ENCODE measurements at places on chromosomes 3 and 15.

GRCh38 chr15:77563623-77564156, 69.0 kb downstream of the LINGO1 start:
- no peak for DNase-seq

DNA sequence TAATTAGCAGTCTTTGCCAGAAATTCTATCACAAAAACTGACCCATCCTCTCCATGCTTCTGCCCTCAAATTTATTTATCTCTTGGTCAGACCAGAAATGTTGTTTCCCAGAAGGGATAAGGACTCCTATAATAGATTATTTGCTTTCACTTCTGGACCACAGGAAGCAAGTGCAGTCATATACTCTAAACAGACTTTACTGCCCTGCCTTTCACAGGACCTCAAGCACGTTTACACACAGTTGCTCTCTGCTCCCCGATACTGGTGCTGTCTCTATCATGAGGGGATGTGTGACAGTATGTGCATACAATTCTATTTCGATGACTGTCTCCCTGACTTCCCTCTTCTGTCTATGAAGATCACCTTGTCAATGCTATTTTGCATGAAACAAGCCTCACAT, 205.5 kb upstream of the TGFBR2 start:
- DNase-seq = no peak

GRCh38 chr3:123469323-123469995, 20.6 kb upstream of the ADCY5 start:
- no peak for DNase-seq

DNA sequence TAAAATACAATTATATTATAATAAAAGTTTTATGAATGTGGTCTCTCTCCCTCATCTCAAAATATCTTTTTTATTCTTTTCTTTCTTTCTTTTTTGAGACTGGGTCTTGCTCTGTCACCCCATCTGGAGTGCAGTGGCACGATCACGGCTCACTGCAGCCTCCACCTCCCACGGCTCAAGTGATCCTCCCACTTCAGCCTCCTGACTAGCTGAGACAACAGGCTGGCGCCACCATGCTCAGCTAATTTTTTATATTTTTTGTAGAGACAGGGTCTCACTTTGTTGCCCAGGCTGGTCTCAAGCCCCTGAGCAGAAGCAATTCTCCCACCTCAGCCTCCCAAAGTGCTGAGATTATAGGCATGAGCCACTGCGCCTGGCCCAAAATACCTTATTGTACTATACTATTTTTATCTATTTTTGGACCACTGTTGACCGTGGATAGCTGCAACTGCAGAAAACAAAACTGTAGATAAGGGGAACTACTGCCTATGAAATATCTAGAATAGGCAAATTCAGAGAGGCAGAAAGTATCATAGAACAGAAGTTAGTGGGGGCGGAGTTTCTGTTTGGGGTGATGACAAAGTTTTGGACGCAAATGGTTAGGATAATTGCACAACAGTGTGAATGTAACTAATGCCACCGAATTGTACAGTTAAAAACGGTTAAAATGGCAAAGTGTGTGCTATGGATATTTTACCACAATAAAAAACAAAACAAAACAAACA, 66.6 kb downstream of the SLC12A8 start:
- DNase-seq = no peak

- no peak for DNase-seq
These were observed 90.1 kb upstream of the PRR23C start for GRCh38 chr3:139134678-139135372.

GRCh38 chr3:154745929-154746328, 315.9 kb upstream of the GPR149 start:
- DNase-seq = no peak

DNA sequence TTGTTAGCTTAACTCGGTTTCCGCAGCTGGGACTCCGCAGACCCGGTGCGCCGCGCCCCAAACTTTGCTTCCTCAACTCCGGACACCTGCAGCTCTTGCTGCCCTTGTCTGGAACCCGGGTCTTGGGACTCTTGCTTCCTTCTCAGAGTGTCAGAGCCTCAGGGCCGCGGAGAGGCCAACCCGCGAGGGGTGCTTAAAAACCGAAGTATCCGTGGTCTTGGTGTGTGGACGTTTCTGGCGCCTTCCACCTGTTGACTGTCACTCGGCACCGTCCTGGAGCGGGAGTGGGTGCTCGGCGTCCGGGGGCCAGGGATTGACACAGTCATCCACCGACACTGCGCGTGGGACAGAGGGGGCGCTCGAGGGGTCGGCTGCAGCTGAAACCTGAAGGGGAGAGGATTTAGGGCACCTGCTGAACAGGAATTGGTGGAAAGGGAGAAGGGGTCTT, 386 bp downstream of the SQOR start:
- peak; percentile 13 for DNase-seq

- no peak for DNase-seq
These were observed 20.7 kb upstream of the ZBED2 start for GRCh38 chr3:111615880-111616279.

DNA sequence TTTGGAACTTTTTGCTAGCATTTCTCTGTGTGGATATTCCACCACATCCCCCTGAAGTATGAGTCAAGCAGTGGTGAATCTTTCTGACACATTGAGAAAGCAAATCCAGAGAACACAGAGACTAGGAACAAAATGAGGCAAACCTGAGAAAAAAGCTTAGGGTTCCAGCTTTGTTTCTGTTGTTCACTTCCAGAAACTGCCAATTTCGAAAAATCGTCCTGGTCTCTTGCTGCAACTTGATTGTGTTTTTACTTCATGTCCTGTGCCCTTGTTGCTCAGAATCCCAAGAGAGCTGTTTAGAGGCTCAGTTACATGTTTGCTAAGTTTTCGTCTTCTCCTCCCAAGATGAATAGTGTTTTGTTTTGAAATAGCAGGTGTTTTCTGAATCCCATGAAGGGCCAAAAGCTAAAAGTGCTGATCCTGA, 13.7 kb downstream of the MAP2K1 start:
- DNase-seq = no peak

GRCh38 chr3:61524933-61525332, 36.4 kb upstream of the PTPRG start:
- no peak for DNase-seq

- DNase-seq = no peak
These were observed 610.7 kb upstream of the GRM7 start for GRCh38 chr3:6250167-6250566.

DNA sequence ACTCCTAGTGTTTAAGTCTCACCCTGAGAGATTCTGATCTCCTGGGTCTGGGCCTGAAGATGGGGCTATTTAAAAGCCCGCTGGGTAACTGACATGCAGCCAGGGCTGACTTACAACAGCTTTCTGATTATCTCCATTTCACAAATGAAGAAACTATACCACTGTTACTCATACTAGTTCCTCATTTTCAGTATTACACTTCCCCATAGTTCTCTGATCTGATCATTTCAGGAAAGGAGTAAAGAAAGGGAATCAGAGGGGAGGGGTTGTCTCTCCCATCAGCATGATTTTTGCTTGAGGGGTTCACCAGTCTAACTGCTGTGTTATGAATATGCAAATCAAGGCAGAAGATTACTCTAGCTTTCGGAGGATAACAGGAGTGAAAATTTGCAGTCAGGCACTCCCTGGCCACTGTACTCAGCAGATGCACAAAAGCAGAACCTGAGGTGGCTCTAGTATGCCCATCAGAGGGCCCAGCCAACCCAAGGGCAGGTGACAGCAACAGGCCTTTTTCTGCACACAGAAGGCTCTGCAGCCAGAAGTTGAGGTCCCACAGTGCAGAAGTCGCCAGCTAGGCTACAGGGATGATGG, 59.4 kb downstream of the DAPK2 start:
- DNase-seq = peak; percentile 51

- peak; percentile 63 for DNase-seq
These were observed 17.5 kb upstream of the GASK1A start for GRCh38 chr3:42961633-42962032.

DNA sequence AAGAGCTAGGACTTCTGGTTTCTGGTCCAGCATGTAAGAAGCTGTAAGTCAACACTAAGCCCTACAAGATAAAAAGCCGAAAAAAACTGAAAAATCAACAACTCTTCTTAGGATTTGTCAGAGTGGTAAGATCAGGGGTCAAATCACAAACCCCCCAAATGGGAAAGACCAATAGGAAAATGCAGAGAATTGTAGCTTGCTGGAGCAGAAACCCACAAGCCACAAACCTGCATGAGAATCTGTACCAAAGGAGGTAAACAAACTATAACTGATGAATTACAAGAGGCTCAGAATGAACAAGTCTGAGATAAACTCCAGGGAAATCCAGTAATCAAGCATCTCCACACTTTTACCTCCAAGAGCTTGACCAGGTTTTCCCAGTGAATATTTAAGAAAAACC, 36.0 kb downstream of the RFX7 start:
- no peak for DNase-seq

- DNase-seq = no peak
These were observed 205.6 kb downstream of the CADM2 start for GRCh38 chr3:85164436-85164835.

DNA sequence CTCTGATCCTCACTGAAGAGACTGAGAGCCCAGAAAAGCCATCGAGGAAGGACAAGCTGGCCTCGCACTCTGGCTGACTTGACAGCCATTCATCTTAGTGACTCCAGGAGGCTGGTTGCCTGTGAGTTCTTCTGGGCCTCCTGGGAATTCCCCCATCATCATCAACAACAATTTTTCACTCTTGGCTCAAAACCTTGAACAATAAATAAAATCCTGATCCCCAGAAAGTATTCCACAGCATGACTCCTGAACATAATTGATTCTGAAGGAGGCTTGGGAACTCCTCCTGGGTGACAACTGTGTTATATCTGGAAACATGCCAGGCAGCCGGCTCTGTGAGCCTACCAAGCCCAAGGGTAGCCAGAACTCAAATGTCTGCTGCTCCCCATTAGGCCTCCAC, 188.6 kb downstream of the SHQ1 start:
- DNase-seq = no peak

GRCh38 chr3:133386876-133387275, 13.0 kb upstream of the BFSP2 start:
- DNase-seq = no peak

DNA sequence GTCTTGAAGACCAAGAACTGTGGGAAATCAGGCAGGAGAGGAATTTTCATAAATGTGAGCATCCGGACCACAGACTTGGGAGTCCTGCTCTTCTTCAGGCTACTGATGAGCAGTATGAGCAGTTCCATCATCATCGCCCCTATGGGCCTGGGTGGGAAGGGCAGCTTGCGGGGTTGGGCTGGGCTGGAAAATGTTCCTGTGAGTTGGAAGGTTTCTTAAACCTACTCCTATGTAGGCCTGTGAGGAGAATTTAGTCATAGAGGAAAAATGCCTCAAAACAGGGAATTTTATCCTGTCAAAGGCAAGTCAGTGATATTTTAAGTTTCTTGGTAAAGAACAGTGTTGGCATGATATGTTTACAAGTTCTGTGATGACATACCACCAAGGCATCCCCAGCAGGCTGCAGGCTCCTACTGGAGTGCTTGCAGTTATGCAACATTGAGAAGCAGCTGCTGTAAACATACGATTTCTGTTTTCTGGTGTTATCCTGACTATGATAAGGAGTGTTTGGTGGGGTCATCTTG, 10.3 kb downstream of the MASP1 start:
- peak; percentile 98 for DNase-seq

DNA sequence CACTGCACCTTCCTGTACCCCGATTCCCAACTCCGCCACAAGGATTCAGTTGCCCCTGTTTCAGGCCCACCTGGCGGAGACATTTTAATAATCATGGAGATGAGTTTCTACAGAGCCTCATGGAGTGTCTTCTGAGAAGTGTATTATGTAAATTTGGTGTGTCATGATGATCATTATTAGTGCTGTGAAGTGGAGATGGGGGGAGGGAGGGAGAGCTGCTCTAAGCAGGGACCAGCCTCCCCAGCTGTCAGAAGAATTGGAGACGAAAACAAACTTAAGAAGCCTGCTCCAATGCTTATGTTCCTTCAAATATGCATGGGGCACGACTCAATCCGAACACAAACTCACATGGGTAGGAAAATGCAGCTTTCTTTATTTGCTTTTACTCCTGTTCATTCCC, 127.8 kb downstream of the EPHB1 start:
- no peak for DNase-seq

GRCh38 chr15:39130556-39131379, 450.1 kb upstream of the THBS1 start:
- peak; percentile 68 for DNase-seq

GRCh38 chr3:168889666-168890065, 773.8 kb downstream of the MECOM start:
- no peak for DNase-seq

GRCh38 chr15:59174151-59174834, 32.4 kb upstream of the LDHAL6B start:
- DNase-seq = no peak

DNA sequence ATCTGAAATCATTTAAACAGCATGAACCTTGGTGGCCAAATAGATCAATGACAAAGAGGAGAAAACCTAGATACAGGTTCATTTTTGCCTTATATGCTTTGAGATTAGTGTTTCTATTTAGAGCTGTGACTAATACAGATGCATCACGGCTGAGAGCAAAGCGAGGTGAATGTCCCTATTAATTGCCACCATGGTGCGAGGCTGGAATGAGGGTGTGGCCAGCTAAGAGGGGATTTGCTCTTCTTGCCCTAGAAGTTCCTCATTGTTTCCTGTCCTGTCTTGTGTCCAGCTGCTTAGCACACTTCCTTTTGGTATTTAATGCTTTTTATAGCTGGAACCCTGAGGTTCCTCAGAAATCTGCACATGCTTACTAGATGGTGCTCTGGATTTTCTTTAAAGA, 339.1 kb upstream of the RGMA start:
- DNase-seq = no peak

DNA sequence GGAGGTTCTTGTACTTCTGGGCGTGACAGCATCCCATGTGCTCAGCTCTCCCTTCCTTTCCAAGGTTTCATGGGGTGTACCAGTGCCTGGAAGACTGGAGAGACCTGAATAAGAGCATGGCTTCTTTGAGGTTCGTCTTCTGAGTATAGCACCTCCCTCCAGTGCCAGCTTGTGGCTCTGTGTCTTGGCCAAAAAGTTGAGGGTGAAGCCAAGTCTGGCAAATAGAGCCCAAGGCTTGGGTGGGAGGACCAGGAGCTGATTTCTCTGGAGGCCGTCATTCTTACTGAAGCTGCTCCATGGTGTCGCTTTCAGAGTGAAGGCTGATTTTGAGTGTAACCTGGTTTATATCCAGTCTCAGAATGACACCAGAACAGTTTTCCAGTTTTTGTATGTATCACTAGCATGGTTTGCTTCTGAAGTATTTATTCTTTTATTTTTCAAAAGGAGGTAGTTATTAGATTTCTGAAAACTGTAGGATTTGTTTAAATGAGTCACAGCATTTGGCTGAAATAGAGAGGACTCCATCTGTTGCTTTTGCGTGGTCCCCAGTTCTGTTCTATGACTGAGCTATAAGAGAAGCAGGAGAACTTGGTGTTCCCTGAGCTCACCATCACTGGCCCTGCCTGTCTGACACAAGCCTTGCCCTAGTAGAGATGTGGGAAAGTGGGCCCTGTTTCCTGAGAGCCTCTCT, 47.2 kb downstream of the BSN start:
- no peak for DNase-seq

Measured in AG10803 (cell line).